ENCODE measurements at places on chromosomes 13 and 19.

DNA sequence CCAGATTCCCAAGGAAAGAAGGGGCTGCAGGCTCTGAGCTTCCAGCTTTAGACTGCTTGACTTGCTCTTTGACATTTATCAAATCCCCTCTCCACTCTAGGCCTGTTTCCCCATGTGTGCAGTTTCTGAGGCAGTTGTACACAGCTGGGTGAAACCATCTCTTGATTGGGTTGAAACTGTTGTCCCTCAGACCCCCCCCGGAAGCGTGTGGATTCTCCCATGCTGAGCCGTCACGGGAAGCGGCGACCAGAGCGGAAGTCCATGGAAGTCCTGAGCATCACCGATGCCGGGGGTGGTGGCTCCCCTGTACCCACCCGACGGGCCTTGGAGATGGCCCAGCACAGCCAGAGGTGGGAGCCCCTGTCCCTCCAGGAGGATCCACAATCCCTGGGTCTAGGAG, 19.7 kb downstream of the BRSK1 start:
- DNase-seq: no peak

DNA sequence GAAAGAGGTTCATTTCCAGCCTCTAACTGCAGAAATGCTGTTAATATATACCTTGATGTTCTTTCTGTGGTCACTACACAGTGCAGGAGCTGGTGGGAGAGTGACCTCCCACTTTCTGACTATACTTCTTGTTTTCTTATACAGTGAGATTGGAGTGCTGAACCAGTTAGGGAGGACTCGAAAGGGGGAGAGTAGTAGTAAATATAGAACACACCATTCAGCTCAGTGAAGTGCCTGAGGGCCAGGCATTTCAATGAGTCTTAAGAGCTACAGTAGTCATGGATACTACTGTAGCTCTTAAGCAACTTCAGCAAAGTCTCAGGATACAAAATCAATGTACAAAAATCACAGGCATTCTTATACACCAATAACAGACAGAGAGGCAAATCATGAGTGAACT, 372.9 kb downstream of the MTUS2 start:
- DNase-seq: no peak

GRCh38 chr19:18591735-18592385, 3.3 kb downstream of the REX1BD start:
- DNase-seq: no peak

GRCh38 chr13:99045396-99045795, 67.5 kb upstream of the DOCK9 start:
- DNase-seq: no peak

DNA sequence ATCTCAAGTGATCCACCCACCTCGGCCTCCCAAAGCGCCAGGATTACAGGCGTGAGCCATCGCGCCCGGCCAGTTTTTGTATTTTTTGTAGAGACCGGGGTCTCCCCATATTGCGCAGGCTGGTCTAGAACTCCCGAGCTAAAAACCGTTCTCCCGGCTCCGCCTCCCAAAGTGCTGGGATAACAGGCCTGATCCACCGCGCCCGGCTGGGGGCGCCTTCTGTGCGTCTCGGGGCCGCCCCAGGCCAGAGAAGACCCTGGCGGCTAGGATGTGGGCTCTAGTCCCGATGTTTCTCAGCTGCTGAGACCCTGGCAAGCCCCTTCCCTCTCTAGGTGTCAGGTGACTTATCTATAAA, 3.6 kb downstream of the ARHGAP45 start:
- DNase-seq: no peak
